LHCN-M2 (cell line): ENCODE measurements at places on chromosomes 5 and 9. TPM values are rescaled to one million over a fixed set of nuclear protein-coding genes. Genes with fewer than 3 reads are reported as not detected.

The STRBP gene
- total RNA-seq: 2.0 and 2.8 TPM in 2 replicates

The GLRA1 gene
- not detected in 2 replicates for total RNA-seq

The MARCHF11 gene
- not detected in 2 replicates for total RNA-seq

The IL5 gene
- total RNA-seq: not detected in 2 replicates

The MYMK gene
- total RNA-seq: 0.63 TPM in 1 of 2 replicates, not detected in the other

The IL33 gene
- total RNA-seq: 0.11 and 0.13 TPM in 2 replicates

- no peak for DNase-seq
Measured at GRCh38 chr9:9284201-9284600, 1328.6 kb downstream of the PTPRD start.

- DNase-seq: peak; percentile 48
Measured at GRCh38 chr9:124663046-124663961, 107.8 kb downstream of the NR6A1 start.

- DNase-seq: no peak
Measured at GRCh38 chr9:6619909-6620308, 25.6 kb downstream of the GLDC start.

- DNase-seq: no peak
Measured at GRCh38 chr5:150613991-150614660, 26.3 kb upstream of the SYNPO start.

- no peak for DNase-seq
Measured at GRCh38 chr9:37364751-37365360, 57.6 kb upstream of the GRHPR start.

DNA sequence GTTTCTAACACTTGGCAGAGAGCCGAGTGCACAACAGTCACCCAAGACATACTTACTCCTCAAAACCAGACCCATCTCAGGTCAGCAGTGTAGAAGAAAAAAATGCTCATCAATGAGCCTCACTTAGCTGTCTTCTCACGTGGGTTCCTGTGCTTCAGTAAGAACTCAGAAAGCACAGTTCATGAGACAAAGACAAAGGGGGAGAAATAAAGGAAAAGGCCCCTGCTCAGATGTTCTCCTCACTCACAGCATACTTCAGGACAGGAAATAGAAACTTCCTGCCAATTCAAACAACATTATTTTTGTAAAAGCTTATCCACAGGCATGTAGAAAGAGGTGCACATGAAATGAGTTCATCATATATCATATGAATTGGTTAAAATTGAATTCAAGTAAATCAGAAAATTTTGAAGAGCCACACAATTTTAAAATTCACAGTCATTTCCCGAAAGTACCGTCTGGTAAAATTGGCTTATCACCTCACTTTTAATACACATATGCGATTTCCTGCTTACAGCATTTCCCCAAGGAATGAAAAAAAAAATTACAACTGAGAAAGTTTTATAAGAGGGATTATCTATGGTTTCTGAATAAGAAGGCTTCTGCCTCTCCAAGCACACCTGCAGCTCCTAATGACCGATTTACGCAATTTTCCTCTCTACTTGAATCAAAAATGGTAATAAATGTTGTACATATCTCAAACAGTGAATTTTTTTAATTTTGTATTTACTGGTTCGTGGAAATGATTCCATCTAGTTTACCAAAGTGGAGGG lies 328.3 kb downstream of the TMEM167A start:
- DNase-seq: peak; percentile 2

DNA sequence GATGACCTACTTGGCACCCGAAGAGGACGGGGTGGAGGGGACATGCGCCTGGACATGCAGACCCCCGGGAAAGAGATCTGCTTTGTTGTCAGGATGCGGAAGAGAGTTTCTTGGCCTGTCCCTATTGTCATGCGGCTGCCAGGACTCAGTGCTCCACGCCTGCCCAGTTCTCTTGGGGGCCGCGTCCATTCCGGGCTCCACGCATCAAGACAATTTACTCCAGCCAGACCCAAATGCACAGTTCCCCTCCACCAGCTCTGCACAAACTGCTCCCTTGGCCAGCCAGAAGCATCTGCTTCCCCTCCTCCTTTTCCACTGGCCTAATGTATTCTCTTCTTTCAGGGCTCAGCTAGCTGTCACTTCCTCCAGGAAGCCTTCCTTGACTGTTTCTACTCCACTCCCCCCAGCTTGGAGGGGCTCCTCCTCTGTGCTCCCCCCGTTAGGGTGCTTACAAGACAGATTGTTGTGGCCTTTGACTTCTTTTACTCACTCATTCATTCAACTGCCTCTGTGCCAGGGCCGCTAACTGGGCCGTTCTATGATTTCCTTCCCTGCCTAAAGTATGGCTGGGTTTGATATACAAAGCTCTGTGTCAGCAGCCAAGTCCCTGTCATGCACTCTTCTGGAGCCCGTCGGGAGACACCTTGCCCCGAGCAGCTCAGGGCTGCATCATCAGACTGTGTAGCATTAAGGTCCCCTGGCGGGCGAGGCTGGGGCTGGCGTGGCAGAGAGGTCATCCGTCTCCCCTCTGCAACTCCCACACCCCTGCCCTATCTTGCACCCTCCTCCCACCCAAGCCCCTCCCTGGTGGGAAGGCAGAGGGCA lies 6.6 kb downstream of the FIBCD1 start:
- DNase-seq: no peak
